Body of pancreas (tissue), 4 donors: ENCODE measurements at places on chromosomes 13 and 19. TPM values are rescaled to one million over a fixed set of nuclear protein-coding genes. Genes with fewer than 3 reads are reported as not detected.

Gene C19orf33
- 2.6 TPM for total RNA-seq

Gene ZNF763
- 2.9 TPM for total RNA-seq

Gene CBY2
- not detected for total RNA-seq

GRCh38 chr13:103757361-103757760, 691.1 kb upstream of the SLC10A2 start:
- H3K27me3 ChIP-seq = no peaks in the 10 kb centered on the region
- no peak for DNase-seq
- H3K36me3 ChIP-seq = no peaks in the 10 kb centered on the region

DNA sequence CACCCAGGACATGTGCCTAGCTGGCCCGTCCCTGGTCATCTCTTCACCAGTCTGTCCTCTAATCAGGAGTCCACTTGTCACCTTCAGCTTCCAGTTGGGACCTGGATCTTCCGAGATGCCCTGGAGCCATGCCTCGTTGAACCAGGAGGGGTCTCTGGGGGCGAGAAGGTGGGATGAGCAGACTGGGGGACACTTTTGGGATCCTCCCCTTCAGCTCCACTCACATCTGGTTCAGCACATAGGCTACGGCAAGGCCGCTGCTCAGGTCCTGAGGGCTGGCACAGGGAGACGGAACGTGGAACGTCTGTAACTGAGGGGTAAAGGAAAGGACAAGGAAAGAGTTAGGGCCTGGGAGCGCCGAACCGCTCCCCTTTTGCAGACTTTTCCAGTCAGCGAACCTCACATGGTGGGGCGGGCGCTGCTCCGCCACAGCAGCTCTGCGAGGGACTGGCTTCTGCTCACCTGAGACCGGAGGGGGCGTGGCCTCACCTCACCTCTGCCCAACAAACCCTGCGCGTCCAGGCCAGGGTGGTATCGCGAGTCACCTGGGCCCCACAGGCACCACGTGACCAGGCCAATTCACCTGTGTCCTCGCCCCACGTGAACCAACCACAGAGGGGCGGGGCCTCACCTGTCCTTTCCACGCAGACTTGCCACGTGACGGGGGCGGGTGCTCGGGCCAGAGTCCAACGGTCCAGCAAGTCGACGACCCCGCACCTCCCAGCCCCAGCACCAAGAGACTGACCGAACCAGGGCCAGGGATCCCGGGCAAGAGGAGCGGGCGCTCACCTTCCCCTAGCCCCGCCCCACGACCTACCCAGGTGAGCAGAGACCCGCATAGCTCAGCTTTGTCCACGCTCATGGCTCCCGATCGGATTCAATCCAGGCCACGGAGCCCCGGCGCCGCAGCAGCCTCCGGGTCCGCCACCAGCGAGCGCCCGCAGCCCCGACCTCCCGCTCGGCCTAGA, at the start of gene HOOK2:
Gene HOOK2, minus strand, starts transcription at position 965 of the 968 bp plus-strand sequence. Its CDS starts 103 bp downstream, at position 862.
- no peak within 1 kb of the TSS for H3K4me3 ChIP-seq
- no peaks in the 10 kb centered on the region for H3K27me3 ChIP-seq
- peaks cover 31% of the 10 kb centered on the region for H3K4me1 ChIP-seq
- H3K27ac ChIP-seq = peak within 1 kb of the TSS; percentile 100
- peaks cover 5% of the 10 kb centered on the region for H3K36me3 ChIP-seq

GRCh38 chr13:59566561-59566960, 597.2 kb downstream of the DIAPH3 start:
- peaks cover 3% of the 10 kb centered on the region for H3K4me1 ChIP-seq
- no peaks in the 10 kb centered on the region for H3K36me3 ChIP-seq
- DNase-seq = peak; percentile 10
- no peak overlapping the region for H3K4me3 ChIP-seq
- H3K27ac ChIP-seq = no peak overlapping the region

DNA sequence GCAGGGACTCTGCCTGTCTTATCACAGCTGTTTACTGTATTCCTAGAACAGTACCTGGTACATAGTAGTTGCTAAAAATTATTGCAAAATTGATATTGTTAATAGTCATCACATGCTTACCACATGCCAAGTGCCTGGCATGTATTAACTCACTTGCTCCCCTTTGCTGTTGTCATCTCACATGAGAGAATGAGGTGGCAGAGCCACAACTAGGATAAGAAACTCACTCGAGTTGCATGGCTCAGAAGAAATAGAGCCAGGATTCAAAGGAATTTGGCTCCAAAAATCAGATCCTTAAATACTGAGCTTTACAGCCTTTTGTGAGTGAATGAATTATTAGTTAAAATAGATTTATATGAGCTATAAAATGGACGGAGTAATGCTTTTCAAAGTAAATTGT, 42.6 kb downstream of the B3GLCT start:
- no peak overlapping the region for H3K27ac ChIP-seq
- H3K27me3 ChIP-seq = no peaks in the 10 kb centered on the region
- no peaks in the 10 kb centered on the region for H3K4me1 ChIP-seq
- no peaks in the 10 kb centered on the region for H3K36me3 ChIP-seq
- no peak for DNase-seq

- H3K4me1 ChIP-seq = peaks cover 77% of the 10 kb centered on the region
- H3K36me3 ChIP-seq = no peaks in the 10 kb centered on the region
- H3K27ac ChIP-seq = peak overlapping the region; percentile 88
- DNase-seq = peak; percentile 80
Observed at GRCh38 chr13:97257800-97258799, 36.0 kb downstream of the MBNL2 start.

DNA sequence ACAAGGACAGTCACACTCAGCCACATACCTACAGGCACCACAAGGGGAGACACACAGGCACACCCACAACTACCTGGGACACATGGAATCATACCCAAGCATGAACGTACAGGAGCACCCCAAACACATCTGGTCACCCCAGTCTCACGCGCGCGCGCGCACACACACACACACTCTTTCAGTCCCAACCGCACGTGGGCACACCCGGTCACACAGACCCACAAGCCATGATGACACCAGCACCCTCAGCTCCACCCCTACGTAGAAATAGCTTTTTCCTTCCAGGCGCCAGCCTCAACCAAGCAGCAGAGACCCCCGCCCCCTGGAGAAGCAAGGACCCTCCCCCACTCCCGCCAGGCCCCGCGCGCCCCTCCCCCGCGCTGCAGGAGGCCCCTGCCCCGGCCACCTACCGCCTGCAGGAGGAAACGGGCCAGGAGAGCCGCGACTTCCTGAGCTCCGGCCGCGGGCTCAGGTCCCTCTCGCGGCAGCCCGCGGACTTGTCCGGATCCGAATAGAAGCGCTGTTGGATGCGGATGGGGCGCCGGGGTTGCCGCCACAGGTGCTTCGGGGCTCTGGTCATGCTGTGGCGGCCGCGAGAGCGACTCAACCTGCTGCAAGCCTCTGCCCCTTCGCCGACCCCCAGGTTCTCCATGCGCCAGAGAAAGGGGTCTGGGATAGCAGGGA, 6.4 kb upstream of the PDE4C start:
- H3K27me3 ChIP-seq = no peaks in the 10 kb centered on the region
- no peak overlapping the region for H3K4me3 ChIP-seq
- no peak overlapping the region for H3K27ac ChIP-seq
- no peaks in the 10 kb centered on the region for H3K36me3 ChIP-seq
- no peaks in the 10 kb centered on the region for H3K4me1 ChIP-seq
- no peak for DNase-seq

- peaks cover 61% of the 10 kb centered on the region for H3K4me1 ChIP-seq
- no peak for DNase-seq
- H3K27me3 ChIP-seq = no peaks in the 10 kb centered on the region
- H3K27ac ChIP-seq = no peak overlapping the region
- no peak overlapping the region for H3K4me3 ChIP-seq
Observed at GRCh38 chr19:18494267-18494607, 27.6 kb downstream of the ELL start.
